ENCODE measurements at places on chromosomes 7 and 10.

DNA sequence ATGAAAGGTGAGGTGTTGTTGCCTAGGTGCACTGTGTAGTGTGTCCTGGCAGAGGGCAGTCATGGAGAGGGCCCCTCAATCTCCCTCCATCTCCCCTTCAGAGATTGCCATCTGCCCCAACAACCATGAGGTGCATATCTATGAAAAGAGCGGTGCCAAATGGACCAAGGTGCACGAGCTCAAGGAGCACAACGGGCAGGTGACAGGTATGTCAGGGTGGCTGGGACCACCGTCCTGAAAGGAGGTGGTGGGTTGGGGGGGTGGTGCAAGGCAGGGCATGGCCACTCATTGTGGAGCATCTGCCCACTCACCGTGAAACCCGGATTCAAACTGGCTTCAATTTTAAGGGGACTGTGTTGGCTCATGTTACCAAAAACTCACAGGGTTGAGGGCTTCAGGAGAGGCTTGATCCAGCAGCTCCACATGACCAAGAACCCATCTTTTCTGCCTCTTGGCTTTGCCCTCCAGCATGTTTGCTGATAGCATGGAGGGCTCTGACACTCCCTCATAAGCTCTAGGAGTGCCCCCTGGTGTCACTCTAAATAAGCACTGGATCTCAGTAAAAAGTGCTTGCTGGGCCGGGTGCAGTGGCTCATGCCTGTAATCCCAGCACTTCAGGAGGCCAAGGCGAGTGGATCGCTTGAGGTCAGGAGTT lies 12.2 kb downstream of the ARPC1B start:
- no peak for DNase-seq

DNA sequence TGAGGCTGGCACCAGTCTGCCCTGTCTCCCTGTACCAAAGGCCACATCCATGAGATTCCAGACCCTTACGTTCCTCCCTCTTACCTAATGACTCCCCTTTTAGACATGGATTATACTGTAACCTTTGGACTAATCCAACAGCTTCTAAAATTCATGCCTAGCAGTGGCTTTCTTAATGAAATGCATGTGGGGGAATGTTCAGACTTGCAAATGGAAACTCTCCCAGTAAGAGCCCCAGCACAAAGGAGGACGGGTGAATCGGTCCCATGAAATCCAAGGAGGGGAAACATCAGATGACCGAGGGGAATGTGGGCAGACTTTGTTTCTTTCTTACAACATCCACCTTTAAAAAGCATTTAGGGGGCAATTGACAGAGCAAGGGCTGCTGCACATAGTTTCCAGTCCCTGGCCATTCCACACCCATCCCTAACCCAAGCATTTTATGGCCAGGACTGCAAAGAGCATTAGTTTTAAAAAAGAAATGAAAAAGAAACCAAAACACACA lies 71.5 kb downstream of the COL13A1 start:
- DNase-seq: no peak

DNA sequence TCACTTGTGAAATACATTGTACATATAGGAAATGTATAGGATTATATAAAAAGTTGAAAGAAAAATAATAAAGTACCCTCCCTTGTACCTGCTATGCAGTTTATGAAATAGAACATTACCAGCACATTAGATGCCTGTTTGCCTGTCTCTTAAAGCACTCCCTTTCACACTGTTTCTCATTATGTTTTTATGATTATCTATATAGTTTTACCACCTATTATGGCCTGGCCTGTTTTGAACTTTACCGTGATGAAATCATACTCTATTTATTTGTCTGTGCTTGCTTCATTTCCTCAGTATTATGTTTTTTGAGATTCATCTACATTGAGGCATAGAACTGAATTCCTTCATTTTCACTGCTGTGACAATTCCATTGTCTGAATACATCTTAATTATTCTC lies 41.1 kb downstream of the DGKB start:
- no peak for DNase-seq

GRCh38 chr7:35035511-35035961 lies 1.7 kb downstream of the DPY19L1 start:
- no peak for DNase-seq

GRCh38 chr7:54166419-54166818 lies 375.8 kb upstream of the VSTM2A start:
- no peak for DNase-seq

- DNase-seq: no peak
These were observed 38.1 kb downstream of the FAM107B start for GRCh38 chr10:14736600-14737081.

DNA sequence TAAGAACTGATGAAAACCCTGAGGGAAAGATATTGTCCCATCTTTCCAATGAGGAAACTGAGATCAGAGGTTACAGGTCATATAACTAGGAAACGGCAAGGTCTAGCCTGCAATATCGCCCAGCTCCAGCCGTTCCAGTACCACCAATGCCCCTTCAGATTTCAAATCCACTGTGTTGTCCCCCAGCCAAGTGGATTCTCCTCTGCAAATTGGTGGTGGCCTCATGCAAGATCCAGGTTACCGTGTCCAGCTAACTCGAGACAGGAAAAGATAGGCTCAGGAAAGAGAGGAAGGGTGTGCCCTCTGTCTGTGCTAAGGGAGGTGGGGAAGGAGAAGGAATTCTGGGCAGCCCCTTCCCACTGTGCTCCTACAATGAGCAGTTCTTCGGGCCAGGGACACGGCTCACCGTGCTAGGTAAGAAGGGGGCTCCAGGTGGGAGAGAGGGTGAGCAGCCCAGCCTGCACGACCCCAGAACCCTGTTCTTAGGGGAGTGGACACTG lies 25.3 kb downstream of the PRSS2 start:
- no peak for DNase-seq

DNA sequence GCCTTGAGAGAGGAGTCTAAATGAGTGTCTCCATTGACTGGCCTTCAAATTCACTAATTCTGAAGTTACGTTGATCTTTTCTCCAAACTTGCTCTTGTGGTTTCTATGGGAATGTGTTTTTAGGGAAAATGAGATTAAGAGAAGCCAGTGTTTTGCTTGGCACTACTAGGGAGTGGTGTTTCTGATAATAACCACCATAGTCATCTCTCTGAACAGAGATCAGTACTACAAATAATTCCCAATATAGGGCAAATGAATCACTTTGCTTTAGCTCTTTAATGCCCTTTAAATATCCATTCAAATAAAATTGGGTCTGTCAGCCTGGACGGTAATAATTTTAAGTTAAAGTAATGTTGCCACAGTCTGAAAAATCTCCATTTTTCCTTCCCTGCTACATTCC lies 90.8 kb downstream of the NRF1 start:
- no peak for DNase-seq

- no peak for DNase-seq
These were observed 27.3 kb downstream of the PLXDC2 start for GRCh38 chr10:19843487-19843886.

DNA sequence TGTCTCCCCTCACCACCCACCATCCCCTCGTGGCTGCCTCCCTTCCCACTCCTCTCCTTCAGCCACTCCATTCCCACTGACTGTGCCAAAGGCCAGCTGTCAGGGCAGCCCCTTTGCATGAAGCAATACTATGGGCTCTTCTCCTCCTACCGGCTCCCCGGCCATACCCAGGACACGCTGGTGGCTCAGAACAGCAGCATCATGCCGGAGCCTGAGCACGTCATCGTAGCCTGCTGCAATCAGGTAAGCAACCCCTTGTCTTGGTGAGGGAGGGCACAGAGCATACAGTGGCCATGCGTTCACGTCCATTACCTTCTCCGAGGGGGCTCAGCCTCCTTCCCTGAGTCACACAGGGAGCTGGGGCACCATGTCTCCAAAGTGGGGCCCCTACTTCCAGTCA lies 11.6 kb downstream of the CHAT start:
- DNase-seq: no peak

- peak; percentile 73 for DNase-seq
These were observed 75.6 kb downstream of the CTBP2 start for GRCh38 chr10:125084614-125085257.

DNA sequence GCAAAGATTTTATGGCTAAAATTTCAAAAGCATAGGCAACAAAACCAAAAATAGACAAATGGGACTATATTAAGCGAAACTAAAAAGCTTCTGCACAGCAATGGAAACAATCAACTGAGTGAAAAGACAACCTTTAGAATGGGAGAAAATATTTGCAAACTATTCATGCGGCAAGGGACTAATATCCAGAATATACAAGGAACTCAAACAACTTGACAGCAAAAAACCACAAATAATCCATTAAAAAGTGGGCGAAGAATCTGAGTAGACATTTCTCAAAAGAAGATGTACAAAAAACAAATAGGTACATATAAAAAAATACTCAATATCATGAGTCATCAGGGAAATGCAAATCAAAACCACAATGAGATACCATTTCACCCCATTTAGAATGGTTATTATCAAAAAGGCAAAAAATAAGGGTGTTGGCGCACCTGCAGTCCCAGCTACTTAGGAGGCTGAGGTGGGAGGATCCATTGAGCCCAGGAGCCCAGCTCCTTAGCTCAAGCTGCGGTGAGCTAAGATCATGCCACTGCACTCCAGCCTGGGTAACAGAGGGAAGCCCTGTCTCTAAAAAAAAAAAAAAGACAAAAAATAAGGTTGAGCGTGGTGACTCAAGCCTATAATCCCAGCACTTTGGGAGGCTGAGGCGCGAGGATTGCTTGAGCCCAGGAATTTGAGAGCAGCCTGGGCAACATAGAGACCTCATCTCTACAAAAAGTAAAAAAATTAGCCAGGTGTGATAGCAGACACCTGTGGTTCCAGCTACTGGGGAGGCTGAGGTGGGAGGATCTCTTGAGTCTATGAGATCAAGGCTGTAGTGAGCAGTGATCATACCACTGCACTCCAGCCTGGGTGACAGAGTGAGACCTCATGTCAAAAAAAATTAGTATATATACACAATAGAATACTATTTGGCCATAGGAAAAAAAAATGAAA lies 4.2 kb upstream of the CCM2 start:
- no peak for DNase-seq

DNA sequence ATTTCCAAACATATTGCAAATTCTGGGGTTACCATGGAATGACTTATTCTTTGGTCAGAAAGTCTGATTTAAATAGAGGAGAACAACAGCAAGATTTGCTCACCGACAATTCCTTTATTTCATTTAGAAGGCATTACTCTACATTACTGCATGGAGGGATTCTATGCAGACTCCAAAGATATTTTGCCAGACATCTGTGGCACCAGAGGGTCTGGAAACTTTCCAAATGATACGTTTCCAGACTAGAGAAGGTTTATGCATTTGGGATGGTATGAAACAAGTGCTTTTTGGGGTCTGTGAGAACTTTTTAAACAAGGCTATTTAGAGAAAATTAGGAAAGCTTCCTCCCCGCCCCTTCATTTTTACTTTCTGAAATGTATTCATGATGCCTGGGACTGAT lies 125.3 kb downstream of the SAMD9 start:
- no peak for DNase-seq

DNA sequence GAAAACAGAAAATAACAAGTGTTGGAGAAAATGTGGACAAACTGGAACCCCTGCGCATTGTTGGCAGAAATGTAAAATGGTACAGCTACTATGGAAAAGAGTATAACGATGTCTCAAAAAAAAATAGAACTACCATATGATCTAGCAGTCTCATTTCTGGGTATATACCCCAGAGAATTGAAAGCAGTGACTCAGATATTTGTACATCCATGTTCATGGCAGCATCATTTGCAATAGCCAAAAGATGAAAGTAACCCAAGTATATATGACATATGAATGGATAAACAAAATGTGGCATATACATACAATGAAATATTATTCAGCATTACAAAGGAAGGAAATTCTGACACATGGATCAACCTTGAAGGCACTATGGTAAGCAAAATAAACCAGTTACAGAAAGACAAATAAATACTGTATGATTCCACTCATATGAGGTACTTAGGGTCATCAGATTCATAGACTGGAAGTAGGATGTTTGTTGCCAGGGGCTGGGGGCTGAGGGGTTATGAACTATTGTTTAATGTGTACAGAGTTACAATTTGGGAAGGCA lies 4.9 kb downstream of the NRCAM start:
- DNase-seq: no peak

GRCh38 chr10:75042292-75042974 lies 69.0 kb upstream of the SAMD8 start:
- DNase-seq: no peak

DNA sequence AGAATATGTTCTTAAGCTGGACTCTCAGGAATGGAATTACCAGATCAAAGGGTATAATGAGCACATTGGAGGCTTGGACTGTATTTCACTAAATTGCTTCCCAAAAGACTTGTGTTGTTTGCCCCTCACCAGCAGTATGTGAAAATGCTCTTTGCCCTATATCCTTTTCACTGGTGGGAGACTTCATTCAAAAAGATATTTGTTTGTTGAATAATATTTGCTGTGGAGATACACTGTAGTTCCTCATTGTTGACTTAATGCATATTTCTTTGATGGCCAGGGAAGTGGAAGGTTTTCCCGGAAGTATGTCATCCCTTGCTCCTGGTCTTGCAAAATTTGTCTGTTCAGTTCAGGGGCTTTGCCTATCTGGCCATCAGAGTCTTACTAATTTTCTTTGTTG lies 19.4 kb downstream of the GSTO2 start:
- DNase-seq: no peak

DNA sequence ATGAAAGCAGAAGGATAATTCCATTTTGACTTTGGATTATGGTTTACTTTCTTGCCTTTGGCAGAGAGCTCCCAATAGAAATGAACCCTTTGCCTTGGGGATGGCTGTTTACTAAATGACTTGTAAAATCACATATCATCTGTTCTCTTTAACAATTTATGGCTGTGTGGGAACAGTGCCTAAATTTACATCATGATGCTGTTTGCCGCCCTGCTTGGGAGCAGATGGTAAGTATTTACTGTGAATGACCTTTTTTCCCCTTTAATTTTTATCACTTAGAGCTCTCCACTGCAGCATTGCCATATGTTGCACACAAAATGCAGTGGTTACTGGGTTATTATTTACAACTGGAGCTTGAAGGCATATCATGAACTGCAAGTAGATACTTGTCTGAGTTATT lies 13.4 kb downstream of the HEPACAM2 start:
- DNase-seq: no peak

GRCh38 chr7:55730197-55730596 lies 132.4 kb downstream of the SEPTIN14 start:
- no peak for DNase-seq

DNA sequence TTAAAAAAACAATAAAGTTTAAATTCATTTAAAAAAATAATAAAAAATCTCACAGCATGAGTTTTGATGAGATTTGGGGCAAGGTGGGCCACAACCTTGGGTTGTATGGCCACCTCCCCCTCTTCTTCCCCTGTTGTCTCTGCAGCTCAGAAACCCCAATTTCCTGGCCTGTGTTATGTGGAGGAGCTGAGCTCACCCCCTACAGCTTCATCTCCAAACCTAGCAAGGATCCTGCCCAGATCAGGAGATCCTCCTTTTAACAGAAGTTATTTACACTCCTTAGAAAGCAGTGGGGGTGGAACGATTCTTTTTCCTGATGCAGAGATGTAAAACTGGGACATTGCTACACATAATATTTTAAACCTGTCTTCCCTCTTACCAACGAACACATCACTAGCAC lies 6.9 kb upstream of the SH2D4B start:
- DNase-seq: no peak

DNA sequence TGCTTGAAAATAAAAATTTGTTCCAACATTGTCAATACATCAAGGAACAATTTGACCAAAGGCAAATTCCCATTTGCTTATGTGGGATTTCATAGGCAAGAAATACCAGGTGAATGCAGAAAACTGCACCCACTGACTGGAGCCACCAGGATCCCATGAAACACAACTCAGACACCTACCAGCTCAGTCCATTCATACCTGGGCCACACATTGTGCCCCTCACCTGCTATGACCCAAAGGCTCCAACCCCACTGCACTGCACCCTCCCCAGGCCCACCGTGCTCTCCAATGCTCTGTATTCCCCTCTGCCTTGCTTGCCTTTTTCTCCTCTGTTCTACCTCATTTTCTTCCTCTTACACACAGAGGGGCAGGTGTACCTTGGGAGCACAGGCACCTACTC lies 5.3 kb downstream of the NCAPG2 start:
- no peak for DNase-seq
